ENCODE measurements at places on chromosomes 5 and 9.

DNA sequence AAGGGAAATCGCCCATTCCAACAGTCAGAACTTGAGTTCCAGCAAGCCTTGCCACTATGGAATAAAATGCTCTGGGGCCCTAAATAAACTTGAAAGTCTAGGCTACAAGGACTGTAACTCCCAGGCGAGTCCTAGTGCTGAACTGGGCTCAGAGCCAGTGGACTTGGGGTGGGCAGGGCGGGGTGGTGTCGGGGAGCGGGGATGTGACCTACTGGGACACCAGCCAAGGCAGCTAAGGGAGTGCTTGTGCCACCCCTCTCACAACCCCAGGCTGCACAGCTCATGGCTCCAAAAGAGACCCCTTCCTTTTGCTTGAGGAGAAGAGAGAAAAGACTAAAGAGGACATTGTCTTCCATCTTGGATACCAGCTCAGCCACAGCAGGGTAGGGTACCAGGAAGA, 61.5 kb downstream of the MEIKIN start:
- no peak for DNase-seq

DNA sequence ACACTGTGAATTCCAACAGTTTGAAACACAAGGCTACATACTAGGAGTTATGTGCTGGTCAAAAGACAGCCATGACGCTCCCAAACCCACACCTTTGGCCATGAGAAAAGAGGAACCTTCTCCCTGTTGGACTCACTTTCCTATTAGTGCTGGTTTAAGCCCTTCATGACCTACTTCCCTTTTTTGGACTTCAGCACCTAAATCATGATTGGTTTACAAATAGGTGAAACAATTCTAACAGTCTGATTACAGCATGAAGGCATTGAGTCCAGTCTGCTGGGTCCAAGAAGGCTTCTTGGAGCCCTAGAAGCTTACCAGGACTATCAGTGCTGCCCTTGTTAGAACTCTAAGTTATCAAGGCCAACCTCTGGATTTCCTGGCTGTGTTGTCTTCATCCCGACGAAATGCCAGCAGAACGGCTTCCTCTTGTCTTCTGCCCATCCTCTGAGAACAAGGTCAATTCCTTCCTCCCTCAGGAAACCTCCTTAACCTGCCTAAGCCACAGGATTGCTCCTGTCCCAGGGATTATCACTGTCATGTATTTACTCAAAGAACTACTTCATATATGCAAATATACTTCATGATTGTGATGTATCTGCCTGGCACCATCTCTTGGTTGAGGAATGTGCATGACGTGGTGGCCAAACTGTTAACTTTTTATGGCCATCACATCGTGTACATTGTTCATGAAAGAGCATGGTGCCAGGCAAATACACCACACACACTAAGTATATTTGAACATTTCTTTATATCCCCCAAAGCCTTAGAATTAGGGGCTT, 83.6 kb downstream of the ANKH start:
- no peak for DNase-seq

DNA sequence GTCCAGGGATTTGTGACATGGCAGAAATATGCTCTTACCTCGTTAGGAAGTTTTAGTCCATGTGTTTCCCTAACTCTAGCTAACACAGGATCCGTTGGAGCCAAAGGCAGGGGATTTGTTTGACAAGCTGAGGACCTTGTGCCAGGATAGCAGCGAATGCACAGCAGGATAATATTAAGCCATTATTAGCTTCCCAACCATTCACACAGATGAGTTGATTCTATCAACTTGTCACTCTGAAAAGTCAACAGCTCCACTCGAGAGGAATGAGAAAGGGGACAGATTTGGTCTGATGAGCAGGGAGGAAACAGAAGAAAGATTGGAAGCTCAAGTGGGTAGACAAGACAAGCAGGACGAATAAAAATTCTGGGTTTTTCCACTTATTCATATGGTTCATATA, 106.2 kb downstream of the FSTL4 start:
- DNase-seq, result no peak

DNA sequence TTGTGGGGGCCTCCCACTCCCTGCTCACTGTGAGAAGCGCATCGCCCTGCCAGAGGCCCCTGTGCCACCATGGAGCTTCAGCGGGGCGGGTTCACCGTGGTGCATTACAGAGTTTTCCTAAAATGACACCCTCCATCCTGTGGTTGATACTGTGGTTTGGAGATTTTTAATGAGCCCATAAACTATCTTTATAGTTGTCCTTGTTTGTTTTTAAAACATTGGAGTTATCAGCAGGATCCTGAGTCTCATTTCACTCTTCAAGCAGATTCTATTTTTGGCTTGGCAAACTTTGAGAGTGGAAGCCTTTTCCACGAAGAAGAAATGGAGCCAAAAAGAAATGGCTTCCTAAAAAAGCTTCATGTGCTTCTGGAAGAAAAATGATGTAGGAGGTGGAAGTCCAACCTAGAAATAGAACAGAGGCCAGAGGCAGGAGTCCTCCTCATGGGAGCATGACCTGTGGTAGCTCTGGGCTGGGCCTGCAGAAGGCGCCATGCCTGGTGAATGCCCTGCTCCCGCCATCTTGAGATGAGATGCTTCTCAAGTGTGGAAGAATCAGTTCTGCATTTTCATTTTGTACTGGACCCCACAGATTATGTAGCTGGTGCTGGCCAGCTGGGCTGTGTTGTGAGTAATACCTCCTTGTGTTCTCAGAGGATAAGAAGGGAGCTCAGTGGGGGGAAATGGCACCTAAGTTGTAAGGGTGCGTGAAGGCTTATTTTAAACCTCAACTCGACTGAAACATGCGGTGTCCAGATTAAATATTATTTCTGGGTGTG, 79.0 kb upstream of the RAI14 start:
- DNase-seq, result no peak

DNA sequence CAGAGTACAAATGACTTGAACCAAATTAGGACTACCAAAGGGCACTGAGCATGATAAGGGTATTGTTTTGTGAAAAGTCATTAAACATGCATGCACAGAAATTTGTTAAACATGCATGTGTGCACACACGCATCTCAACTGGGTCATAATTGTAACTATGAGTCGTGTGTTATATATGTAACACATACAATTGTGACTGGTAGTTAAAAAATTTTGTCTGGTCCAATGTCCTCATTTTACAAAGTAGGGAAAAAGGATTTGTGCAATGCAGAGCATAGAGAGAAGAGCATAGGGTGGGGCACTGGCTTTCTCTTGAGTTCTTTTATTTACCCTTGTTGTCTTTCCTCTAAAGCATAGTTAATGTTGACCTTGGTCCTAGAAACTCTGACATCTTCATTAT, 19.3 kb upstream of the IGFBPL1 start:
- no peak for DNase-seq

DNA sequence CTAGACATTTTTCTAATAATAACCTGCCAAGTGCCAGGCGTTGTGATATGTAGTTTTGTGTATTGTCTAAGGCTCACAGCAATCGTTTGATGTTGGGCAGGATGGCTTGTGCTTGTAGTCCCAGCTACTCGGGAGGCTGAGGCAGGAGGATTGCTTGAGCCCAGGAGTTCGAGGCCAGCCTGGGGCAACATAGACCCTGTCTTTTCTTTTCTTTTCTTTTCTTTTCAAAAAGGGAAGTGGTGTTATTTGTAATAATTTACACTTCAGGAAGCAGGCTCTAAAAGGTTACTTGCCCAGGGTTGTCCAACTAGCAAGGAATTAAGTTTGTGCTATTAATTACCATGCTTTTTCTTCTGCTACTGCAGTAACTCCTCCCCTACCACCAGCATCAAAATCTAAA, 3.2 kb downstream of the ZNF131 start:
- no peak for DNase-seq

GRCh38 chr5:134555223-134555889, 29.9 kb downstream of the JADE2 start:
- no peak for DNase-seq

- DNase-seq, result no peak
Observed at GRCh38 chr5:68046445-68046844, 169.1 kb upstream of the PIK3R1 start.

GRCh38 chr5:67196537-67197059, at the start of gene CD180:
CD180 (minus strand) TSS chr5:67196799; CDS start chr5:67196641, 158 bp downstream.
- DNase-seq, result no peak

- no peak for DNase-seq
Observed at GRCh38 chr5:142059304-142059940, 46.6 kb upstream of the GNPDA1 start.

GRCh38 chr5:101176605-101177004, 273.5 kb upstream of the ST8SIA4 start:
- no peak for DNase-seq

GRCh38 chr9:78326564-78326963, 29.6 kb downstream of the PSAT1 start:
- DNase-seq, result no peak

DNA sequence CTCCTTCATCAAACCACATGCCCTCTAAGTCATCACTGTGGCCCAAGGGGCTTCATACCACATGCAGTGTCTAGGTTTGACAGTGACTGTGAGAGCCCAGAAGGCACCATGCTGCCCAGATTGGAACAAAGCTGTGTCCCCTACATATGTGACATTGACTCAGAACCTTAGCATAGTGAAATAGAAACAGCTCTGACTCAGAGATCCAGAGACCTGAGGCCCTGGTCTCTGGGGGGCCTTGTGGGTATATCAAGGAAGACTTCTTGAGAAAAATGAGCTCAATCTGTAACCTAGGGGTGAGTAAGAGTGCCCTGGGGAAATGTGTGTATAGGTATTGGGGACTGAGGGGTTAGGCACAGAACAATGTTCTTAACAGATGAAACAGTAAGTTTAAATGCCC, 7.1 kb upstream of the ENTREP1 start:
- peak; percentile 3 for DNase-seq

DNA sequence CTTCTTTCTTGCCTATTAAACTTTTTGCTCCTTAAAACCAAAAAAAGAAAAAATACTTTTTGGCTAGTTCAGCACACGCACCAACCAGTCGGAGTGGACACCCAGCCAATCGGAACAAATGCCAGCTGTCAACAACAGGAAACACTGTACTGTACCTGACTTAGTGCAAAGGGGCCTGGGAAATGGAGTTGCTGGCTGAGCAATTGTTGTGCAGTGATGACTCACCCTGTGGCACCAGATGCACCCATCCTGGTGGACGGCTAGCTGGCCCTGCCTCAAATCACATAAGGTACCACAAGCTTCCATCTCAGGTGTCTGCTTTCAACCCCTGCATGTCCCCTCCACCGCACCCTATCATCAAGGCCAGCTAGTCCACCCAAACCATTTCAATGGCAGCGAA, 20.9 kb downstream of the FOXE1 start:
- DNase-seq, result no peak

GRCh38 chr5:10789021-10789420, 28.0 kb upstream of the DAP start:
- DNase-seq, result no peak

DNA sequence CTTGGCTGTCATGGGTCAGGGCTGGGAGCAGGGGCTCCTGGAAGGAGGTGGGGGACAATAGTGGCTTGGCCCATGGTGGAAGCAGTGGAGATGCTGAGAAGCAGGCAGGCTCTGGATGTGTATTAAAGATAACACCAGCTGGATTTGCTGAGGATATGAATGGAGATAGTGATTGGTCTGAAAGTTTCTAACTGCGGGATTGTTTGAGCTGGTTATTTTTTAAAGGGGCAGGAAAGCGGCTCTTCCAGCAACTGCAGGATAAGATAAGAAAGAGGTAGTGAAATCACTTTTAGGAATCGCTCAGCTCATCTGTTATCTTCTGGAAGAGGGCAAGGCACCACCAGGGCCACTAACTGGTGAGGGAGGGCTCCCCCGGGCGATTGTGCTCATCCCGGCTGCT, 125.5 kb downstream of the TENT4A start:
- no peak for DNase-seq

DNA sequence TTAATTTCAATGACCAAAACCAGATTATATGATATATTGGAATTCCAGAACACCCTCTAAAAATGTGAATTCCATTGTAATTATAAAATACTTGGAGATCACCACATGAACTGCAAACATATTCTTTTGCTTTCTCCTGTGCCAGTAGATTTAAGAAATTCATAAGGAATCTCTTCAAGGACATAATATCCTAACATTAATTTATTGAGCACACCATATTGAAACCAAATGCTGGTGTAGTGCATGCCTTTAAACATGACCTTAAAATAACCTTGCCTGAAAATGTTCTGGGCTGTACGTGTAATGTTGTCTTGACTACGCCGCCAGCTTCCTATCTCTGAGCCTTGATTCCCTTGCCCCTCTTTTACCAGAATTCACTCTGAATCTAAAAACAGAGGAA, 205.0 kb upstream of the ACTBL2 start:
- no peak for DNase-seq

GRCh38 chr5:82307451-82307850, 29.3 kb upstream of the RPS23 start:
- DNase-seq, result no peak

- no peak for DNase-seq
Observed at GRCh38 chr5:103445426-103446035, 117.1 kb downstream of the NUDT12 start.

DNA sequence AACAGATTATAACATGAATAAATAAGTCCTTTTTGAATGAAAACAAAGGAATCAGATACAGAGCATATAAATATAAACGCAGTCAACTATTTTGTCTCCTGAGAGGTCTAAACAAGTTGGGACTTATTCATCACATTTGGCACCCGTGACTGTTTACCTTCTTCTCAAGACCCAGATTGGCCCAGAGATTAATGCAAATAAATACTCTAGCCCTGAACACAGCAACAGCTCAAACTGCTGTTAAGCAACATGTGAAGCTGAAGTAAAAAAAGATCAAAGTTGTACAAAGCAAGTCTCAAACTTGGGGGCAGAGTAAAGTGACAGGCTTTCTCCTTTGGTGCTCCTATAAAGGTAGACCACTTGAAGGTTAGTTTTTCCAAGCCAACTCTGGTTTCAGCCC, 95.0 kb upstream of the NR5A1 start:
- DNase-seq, result no peak

DNA sequence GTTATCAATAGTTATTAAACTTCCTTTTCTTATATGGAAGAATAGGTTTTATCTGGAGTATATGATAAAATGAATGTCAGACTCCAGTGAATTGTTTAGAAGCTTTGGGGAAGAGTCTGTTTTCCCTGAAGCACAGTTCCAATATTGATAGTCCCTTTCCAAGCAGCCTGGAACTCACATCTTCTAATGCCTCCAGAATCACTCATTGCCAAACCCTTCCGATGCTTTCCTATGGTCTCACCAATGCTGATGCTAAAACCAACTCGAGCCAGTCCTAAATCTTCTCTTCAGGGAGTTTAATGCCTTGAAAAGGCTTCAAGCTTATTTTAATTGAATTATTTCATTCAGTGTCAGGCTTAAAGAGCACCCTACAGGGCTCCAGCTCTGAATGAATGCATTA, 121.2 kb downstream of the PTTG1 start:
- DNase-seq, result no peak

- DNase-seq, result no peak
Observed at GRCh38 chr5:93054424-93055163, 526.4 kb downstream of the NR2F1-AS1 start.

DNA sequence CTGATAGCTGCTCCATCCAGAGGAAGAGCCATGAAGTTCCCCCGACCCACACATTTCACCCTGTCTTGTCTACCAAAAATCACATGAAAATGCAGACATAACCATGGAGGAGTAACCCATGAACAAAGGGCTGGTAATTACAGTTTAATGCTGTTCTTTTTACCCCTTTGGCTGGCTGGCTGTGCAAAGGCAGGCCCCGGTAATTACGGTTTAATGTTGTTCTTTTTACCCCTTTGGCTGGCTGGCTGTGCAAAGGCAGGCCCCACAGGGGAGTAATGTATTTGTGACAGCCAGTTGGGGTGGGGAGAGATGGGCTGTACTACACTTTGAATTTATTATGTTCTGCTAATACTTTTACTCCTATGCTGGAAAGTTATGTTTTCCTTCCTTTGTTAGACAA, 41.7 kb downstream of the PIK3R1 start:
- no peak for DNase-seq

All from T-helper 1 cell (primary cell).